HS-27A (cell line): ENCODE measurements at places on chromosomes 6 and 20.

DNA sequence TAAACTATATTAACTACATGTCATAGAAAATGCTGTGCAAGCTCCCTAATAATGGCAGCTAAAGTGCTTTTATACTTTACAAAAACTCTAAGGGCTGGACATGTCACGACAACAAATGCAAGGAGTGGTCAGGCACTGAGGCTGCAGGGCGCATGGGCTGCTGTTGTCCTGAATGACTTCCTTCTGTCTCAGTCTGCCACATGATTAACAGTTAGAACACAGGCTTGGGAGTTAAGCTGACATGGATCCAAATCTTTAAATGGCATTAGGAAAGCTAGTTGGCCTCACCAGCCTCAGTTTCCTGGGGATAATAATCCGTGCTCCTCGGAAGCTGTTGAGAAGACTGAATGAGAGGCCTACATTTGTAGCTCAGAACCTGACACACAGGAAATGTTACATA, 57.4 kb downstream of the PREP start:
- no peak for DNase-seq

DNA sequence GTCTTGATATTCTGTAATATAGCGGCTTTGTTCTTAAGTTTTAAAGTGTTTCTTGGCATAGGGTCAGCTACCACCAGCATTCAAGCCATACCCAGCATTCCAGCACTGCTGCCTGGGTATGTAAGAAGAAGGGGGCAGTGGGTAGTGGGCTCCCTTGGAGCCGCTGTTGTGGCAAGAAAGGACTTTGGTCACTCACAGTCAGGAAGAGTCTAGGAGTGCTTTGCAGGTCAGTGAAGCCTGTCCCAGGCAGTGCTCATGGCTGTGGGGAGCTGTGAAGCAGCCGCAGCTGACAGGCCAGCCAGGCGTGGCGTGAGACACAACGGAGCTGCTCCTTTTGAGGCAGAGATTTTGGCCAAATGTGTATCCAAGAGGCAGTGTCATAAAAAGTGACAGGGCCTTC, 512.0 kb downstream of the CDKAL1 start:
- DNase-seq: no peak

DNA sequence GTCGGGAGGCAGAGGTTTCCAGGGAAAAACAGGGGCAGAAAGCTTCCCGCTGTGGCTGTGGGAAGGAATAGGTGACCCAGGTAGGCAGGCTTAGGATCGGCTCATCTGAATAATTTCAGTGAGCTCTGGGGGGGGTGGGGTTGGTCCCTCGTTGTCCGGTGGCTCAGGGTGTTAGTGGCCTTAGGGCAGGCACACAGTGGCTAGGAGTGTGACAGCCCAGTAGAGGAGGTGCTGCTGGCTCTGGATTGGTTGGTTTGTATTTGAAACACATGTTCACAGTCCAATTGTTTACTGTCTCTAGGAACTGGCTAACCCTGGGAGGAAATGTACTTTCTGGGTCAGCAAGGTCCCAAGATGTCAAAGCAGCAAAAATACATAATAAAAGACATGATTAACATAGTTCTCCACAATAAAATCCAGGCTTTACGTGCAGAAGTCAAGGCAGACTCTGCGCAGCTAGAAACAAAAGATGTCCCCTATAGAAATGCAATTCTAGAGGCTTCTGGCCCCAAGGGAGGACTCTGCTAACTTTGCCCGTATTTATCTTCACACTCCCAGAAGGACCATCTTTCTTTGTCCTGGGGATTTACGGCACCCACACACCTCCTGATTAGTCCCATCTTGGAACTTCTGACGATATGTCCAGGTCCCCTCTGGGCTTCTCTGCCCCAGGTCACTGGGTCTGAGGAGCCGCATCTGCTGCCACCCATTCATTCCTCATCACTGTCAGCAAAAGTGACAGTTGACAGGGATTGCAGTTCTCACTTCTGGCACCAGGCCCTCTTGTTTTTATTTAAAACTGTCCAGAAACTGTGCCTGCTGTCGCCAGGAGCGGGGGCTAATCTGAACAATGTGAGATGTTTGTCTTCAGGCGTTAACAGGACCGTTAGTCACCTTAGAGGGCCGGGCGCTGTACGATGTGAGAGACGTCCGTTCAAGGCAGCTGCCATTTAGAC, 18.7 kb downstream of the MOCS3 start:
- no peak for DNase-seq

DNA sequence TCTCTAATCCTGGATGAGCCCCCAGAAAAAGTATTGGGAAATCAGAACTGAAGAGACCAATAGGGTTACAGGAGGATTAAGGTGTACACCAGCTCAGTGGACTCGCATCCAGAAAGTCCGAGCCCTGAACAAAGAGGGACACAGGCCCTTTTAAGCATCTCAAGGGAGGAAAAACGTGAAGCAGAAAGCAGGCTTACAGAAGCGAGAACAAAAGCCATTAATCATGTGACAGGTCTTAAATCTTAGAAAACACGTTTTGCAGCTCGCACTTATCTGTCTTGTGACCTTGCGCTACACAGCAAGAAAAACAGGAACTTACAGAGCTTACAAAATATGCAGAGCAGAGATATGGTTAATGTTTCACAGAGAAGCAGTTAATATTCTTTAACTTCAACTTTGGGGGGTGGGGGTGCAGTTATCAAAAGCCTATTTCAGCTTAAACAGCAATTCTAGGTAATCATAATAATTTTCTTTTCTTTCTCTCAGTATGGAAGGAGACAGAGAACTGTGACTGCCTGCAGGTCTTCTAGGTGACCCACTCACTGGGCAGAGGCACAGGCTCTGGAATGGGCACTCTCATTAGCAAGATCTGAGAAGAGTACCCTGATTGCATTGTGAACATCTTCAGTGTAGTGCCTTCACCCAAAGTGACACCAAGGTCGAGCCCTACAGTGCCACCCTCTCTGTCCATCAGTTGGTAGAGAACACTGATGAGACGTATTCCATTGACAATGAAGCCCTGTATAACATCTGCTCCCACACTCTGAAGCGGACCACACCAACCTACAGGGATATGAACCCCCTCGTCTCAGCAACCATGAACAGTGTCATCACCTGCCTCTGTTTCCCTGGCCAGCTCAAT, 65.0 kb upstream of the MOCS1 start:
- no peak for DNase-seq

DNA sequence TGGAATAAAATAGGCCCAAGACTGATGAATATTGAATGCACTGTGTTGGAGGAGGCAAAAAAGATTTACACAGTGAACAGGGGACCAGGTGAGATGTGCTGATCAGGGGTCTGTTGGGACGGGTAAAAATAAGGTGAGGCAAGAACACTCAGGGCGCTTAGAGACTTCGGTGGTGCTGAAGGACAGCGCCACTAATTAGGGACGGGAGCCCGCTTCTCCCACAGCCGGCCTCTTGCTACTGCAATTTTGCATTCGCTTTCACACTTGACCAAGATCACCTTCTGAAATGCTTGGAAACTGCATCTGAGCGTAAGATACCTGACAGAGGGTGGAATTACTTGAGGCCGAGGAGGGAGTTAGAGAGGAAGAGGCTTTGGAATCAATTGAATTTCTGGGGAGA, 7.3 kb downstream of the TFAP2D start:
- DNase-seq: no peak

- no peak for DNase-seq
These were observed 25.4 kb downstream of the CHRNA4 start for GRCh38 chr20:63335711-63336110.

GRCh38 chr6:166556336-166556735, 30.1 kb downstream of the RAMACL start:
- DNase-seq: no peak

- no peak for DNase-seq
These were observed 27.8 kb upstream of the GATA5 start for GRCh38 chr20:62503401-62504178.

- no peak for DNase-seq
These were observed 57.1 kb downstream of the OGFRL1 start for GRCh38 chr6:71345476-71346333.

GRCh38 chr6:122727244-122727643, 52.3 kb upstream of the FABP7 start:
- DNase-seq: no peak

GRCh38 chr6:16380220-16380809, 141.9 kb downstream of the GMPR start:
- DNase-seq: no peak

DNA sequence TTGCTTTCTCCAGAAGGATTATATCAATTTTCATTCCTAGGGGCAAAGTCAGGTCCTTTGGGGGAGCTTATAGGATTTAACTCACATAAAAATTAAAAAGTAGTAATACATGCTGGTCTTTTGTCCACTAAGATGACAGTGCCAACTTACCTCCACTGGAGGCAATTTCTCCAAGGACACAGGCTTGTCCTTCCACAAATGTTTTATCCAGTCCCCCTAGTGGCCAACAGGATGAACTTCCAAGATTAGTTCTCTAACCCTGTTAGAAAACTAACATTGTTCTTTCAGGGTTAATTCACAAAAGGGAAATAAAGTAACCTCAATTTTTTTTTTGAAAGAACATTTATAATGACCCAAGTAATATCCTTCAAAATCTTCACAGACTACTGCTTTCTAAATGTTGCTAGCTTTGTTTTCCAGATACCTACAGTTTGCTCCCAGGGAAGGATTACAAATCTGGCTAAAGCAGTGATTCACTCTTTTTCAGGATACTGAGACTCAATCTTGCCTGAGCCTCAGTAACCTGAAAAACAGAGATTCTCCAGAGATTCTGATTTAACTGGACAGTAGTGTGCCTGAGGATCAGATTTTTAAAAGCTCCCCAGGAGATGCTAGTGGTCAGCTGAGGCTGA, 31.7 kb upstream of the UBR2 start:
- DNase-seq: peak; percentile 41

GRCh38 chr6:106064142-106064541, 22.0 kb upstream of the PRDM1 start:
- DNase-seq: no peak

DNA sequence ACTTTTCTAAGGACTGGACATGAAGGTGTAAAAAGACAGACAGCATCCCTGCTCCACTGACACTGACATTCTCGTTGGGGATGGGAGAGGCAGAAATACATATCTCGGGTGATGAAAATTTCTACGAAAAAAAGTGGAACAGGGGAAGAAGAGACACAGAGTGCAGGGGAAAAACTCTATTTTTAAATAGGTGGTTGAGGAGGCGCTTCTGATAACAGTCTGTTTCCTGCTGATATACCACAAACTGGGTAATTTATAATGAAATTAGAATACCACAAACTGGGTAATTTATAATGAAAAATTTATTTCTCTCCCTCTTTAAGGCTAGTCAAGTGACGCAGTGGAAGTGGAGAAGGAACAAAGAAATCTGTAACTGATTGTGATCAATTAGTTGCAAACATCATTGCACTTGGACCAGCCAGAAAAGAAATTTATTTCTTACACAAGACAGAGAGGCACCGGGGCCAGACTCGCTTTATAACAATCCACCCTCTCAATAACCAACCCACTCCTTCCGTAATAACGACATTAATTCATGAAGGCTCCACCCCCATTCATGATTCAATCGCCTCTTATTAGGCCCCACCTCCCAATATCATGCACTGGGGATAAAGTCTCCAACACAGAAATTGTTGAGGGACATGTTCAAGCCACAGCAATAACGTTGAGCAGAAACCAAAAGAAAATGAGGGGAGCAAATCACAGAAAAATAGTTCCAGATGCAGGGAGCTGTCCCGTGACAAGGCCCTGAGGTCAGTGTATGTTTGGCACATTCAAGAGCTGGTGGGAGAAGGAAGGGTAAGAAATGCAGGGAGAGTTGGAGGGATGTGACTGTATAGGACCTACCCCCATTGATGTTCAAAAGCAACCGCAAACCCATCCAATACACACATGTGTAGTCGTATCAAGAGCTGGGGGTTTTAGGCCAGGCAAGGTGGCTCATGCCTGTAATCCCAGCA, 6.6 kb upstream of the SRSF6 start:
- no peak for DNase-seq

GRCh38 chr20:61328911-61329558, 77.0 kb downstream of the CDH4 start:
- no peak for DNase-seq

DNA sequence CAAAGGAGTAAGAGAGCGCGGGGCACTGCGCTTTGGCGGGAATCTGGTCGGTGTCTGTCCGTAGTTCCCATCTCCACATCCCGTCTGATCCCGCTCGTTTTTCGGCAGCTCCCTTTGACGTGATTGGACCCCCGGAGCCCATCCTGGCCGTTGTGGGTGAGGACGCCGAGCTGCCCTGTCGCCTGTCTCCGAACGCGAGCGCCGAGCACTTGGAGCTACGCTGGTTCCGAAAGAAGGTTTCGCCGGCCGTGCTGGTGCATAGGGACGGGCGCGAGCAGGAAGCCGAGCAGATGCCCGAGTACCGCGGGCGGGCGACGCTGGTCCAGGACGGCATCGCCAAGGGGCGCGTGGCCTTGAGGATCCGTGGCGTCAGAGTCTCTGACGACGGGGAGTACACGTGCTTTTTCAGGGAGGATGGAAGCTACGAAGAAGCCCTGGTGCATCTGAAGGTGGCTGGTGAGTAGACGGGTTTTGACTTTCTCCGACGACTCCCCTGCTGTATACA, 1.4 kb downstream of the BTN1A1 start:
- no peak for DNase-seq

GRCh38 chr6:33333666-33334065, 16.1 kb upstream of the ZBTB22 start:
- DNase-seq: no peak

DNA sequence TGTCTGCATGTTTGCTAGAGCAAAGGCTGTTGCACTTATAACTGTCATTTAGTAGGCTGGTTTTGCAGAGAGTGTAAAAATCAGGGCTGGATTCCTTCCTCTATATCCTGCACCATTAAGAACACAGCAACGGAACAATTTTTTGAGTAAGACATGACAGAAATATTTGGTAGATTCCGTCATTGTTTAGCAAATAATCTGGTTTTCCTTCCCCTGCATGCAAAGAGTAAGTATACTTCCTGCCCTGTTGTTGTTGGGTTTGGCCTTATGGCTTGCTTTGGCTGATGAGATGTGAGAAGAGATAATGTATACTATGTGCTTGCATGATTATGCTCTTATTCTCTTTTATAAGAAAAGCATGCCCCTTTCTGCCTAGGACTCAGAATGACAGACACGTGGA, 23.8 kb downstream of the MANEA start:
- DNase-seq: no peak

DNA sequence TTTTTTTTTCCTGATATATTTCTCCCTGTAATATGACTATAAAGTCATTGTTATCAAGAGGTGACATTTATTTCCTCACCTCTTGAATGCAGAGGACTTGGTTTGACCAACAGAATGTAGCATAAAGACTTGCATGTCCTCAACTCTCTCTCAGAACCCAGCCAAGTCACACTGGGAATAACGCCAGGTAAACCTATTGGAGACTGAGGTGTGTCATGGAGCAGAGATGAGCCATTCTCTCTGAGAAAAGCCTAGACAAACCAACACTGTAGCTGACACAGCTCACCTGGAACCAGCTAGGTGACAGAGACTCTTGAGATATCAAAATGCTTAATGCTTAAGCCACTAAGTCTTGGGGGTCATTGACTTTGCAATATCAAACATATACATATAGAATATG, 533.6 kb downstream of the HAO1 start:
- no peak for DNase-seq

DNA sequence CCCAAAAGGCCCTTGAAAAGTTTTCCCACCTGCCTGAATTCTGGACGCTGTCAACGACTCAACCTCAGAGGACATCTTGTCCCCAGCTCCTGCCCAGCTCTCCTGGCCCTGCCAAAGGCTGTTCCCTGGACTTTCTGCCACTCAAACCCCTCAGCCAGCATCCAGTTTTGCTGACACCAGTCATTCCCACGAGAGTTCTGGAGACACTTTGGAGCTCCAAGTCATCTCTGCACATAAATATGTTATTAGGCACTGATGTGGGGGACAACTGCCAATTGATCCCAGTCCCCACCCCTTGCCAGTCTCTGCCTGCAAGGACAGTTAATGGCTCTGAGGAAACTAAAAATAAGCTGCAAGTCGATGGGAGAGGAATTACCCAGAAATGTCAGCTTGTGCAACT, 38.9 kb upstream of the KCNB1 start:
- DNase-seq: no peak
